ENCODE measurements at places on chromosomes 6 and 20. TPM values are rescaled to one million over a fixed set of nuclear protein-coding genes. Genes with fewer than 3 reads are reported as not detected.

GRCh38 chr20:18974660-18975059 is 161.1 kb downstream of the SCP2D1 start:
- H3K4me1 ChIP-seq: no peaks in the 10 kb centered on the region
- H3K4me3 ChIP-seq: no peak overlapping the region
- H3K27me3 ChIP-seq: no peaks in the 10 kb centered on the region
- H3K27ac ChIP-seq: no peak overlapping the region

DNA sequence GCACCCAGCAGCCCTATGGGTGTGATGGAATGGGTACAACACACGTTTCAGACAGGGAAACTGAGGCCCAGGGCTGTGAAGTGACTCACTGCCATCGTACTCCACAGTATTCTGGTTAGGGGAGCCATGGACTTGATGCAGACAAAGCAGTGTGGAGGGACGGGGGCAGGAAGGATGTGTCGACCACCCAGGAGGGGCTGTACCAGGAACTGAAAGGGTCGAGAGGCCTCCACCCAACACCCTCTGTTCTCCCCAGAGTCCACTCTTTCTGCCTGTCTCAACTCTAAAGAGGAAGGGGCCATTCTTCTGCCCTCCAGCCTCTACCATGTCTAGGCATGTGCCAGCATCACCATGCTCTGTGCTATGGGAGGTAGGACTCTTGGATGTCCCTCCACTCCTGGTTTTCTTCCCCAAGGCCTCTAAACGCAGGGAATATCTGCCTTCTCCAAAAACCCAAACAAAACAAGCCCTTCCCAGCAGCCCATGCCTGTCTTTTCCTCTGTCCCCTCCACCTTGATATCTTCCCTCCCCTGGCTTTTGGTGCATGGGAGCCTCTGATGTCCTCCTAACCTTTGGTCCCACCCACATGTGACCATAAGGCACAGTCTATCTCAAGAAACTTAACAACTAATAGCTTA is 7.4 kb downstream of the SLC22A1 start:
- no peak overlapping the region for H3K4me3 ChIP-seq
- H3K27me3 ChIP-seq: no peaks in the 10 kb centered on the region
- no peak overlapping the region for H3K27ac ChIP-seq
- H3K36me3 ChIP-seq: no peaks in the 10 kb centered on the region
- DNase-seq: no peak

The APOBEC2 gene
- total RNA-seq: not detected

The SULF2 gene
- total RNA-seq: 58.0 TPM

The AGPAT4 gene
- total RNA-seq: 10.5 TPM

GRCh38 chr6:75374961-75375400 is 90.4 kb upstream of the TMEM30A start:
- H3K4me1 ChIP-seq: no peaks in the 10 kb centered on the region
- no peak overlapping the region for H3K4me3 ChIP-seq
- H3K27me3 ChIP-seq: no peaks in the 10 kb centered on the region
- no peaks in the 10 kb centered on the region for H3K36me3 ChIP-seq
- no peak overlapping the region for H3K27ac ChIP-seq

- H3K27me3 ChIP-seq: no peaks in the 10 kb centered on the region
- no peaks in the 10 kb centered on the region for H3K4me1 ChIP-seq
- DNase-seq: no peak
- H3K27ac ChIP-seq: peak overlapping the region; percentile 54
- H3K4me3 ChIP-seq: no peak overlapping the region
- no peaks in the 10 kb centered on the region for H3K36me3 ChIP-seq
Observed at GRCh38 chr6:42226161-42226611, 8.5 kb upstream of the MRPS10 start.

GRCh38 chr20:6994452-6994851 is 227.0 kb downstream of the BMP2 start:
- no peak for DNase-seq
- no peaks in the 10 kb centered on the region for H3K27me3 ChIP-seq
- no peaks in the 10 kb centered on the region for H3K36me3 ChIP-seq
- H3K27ac ChIP-seq: no peak overlapping the region

DNA sequence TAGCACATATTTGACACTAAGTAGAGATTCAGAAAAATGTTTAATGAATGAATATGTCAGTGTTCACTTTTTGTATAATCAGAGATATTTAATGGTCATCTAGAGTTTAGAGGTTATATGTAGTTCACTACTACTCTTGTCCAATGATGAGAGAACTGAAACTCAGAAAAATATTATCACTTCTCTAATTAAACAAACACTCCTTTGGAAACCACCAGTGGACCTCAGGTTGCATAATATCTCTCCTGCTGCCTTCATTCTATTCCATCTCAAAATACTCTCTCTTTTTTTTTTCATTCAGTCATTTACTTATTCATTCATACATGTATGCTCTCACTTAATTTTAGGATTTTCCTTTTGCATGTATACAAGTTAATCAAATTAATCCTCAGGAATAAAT is 423.1 kb upstream of the RNF217 start:
- H3K4me3 ChIP-seq: no peak overlapping the region
- DNase-seq: no peak
- no peaks in the 10 kb centered on the region for H3K4me1 ChIP-seq
- H3K27ac ChIP-seq: no peak overlapping the region
- no peaks in the 10 kb centered on the region for H3K36me3 ChIP-seq

DNA sequence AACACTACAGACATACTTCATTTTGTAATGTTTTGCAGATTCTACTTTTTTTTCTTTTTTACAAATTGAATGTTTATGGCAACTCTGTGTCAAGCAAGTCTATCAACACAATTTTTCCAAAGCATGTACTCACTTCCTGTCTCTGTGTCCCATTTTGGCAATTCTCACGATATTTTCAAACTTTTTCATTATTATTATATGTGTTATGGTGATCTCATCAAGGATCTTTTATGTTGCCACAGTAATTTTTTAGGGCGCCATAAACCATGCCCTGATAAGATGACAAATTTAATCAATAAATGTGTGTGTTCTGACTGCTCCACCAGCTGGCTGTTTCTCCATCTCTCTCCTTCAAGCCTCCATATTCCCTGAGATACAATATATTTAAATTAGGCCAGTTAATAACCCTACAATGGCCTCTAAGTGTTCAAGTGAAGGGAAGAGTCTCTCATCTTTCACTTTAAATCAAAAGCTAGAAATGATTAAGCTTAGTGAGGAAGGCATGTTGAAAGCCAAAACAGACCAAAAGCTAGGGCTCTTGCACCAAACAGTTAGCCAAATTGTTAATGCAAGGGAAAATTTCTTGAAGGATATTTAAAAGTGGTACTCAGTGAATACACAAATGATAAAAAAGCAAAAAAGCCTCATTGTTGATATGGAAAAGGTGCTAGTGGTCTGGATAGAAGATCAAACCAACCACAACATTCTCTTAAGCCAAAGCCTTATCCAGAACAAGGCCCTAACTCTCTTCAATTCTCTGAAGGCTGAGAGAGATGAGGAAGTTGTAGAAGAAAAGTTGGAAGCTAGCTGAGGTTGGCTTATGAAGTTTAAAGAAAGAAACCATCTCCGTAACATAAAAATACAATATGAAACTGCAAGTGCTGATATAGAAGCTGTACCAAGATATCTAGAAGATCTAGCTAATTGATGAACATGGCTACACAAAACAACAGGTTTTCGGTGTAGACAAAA is 194.4 kb upstream of the TAB2 start:
- no peak overlapping the region for H3K27ac ChIP-seq
- H3K4me1 ChIP-seq: no peaks in the 10 kb centered on the region
- no peak for DNase-seq
- H3K27me3 ChIP-seq: no peaks in the 10 kb centered on the region
- H3K36me3 ChIP-seq: no peaks in the 10 kb centered on the region
